NCI-H1694 (cell line): ENCODE measurements at places on chromosomes 6 and 20.

DNA sequence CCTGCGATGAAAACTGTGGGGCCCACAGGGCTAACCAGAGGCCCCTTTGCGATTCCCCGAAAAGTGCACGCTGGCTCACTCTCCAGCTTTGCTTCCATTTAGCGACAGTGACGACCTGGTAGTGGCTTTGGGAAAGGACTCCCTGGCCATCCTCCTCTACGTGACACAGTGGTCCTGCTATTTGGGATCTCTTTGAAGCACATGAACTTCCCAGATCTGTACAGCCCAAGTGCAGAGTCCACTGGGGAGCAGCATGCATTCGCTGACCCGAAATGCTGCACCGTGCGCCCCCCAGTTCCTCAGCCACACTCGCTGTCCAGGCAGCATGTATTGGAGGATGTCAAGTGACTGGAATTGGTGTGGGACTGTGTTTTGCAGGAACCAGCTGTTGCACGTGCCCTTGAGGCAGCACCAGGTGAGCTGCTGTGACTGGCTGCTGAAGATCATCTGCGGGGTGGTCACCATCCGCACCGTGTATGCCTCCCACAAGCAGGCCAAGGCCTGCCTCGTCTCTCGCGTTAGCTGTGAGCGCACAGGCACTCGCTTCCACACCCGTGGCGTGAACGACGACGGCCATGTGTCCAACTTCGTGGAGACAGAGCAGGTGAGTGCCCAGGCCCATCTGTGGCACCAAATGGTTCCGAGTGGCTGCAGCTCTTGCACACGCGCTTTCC is 51.6 kb downstream of the SYNJ2 start:
- no peak for DNase-seq

GRCh38 chr6:156782691-156783320 is 5.6 kb downstream of the ARID1B start:
- no peak for DNase-seq

DNA sequence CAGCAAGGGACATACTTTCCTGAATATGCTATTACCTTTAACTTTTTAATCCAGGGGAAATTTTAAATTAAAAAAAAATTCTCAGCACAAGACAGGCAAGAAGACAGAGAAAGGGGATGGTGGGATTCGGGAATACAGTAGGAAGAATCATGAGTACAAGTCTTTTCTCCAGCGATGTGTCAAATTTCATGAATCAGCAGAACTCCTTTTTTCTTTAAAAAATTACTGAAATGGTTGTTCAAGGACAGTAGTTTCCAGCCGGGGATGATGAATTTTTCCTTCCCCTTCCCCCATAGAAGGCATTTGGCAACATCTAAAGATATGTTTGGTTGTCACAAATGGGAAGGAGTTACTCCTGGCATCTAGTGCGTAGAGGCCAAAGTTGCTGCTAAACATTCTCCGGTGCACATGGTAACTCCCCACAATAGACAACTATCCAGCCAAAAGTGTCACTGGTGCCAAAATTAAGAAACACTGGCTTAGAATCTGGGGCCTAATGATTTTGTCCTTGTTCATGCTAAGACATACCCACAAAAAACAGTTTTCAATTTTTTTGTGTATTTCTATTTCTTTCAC is 450.2 kb downstream of the CBLN4 start:
- no peak for DNase-seq

- DNase-seq = no peak
Observed at GRCh38 chr6:23647045-23647444, 479.0 kb upstream of the NRSN1 start.

DNA sequence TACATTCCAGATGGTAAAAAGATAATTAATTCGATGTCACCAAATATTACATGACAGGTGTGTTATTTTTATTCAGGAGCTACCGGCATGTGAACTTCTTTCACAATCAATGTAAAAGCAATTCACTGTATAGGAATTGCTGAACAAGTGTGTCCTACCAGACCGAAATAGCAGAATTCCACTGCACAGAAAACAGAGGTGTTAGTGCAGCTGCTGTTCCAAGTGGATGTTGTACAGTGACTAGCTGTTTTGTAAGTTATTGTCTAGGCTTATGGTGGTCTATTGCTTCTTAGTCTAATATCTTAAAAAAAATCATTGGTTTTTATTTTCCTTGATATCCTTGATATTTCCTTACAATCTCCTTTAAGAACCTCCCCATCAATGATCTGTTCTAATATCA is 107.4 kb downstream of the COL19A1 start:
- no peak for DNase-seq

GRCh38 chr6:138403324-138403800 is 661 bp upstream of the HEBP2 start:
- DNase-seq = peak; percentile 2

DNA sequence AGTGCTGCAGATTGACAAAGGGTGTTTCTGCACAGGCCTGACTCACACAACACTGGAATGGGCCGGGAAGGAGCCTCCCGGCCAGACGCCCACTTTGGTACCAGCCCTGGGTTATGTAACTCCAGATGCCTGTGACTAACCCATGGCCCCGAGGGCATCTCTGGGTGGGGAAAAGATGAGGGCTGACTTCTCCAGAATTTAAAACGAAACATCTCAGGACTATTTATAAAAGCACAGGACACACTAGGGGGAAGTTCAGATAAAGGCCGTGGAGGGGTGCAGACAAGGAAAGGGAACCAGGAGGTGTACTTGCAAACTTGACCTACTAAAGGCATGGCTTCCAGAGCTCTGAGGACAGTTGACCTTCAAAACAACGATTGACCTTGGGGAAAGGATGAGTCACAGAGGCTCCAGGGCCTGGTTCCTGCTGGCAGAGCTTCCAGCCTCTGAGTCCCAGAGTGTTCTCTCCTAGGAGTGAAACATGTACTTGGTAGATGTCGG is 196.9 kb downstream of the NFATC2 start:
- DNase-seq = no peak

DNA sequence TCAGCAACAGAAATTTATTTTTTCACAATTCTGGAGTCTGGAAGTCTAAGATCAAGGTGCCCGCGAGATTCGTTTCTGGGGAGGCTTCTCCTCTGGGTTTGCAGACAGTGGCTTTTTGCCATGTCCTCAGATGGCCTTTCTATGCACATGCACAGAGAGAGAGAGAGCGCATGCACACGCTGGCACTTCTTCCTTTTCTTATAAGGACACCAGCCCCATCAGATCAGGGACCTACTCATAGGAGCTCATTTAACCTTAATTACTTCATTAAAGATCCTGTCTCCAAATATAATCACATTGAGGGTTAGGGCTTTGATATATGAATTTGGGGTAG is 260.7 kb upstream of the PLCB4 start:
- DNase-seq = no peak

- no peak for DNase-seq
Observed at GRCh38 chr6:88882536-88882935, 80.9 kb downstream of the RNGTT start.

- DNase-seq = no peak
Observed at GRCh38 chr6:91523511-91523910, 936.6 kb upstream of the MAP3K7 start.
